ENCODE measurements at places on chromosomes 5 and 9.

DNA sequence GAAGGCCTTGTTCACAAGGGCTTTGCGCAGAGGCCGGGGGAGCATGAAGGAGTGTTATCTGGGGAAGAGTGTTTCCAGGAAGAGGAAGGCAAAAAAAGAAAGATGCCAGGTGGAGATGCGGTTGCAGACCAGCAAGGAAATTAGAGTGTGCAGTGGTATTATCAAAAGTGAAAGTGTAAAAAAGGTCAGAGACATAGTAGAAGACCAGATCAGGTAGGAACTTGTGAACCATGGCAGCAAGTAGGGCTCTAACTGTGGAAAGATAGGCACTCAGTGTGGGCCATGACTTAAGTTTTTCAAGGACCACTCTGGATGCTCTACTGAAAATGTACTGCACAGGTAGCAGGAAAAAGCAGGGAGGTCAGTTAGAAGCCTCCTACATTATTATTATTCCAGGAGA is 90.1 kb upstream of the SPOCK1 start:
- no peak for DNase-seq

- DNase-seq = no peak
Observed at GRCh38 chr9:121394292-121394691, 24.2 kb upstream of the STOM start.

- DNase-seq = no peak
Observed at GRCh38 chr5:5678909-5679308, 256.4 kb downstream of the ICE1 start.

DNA sequence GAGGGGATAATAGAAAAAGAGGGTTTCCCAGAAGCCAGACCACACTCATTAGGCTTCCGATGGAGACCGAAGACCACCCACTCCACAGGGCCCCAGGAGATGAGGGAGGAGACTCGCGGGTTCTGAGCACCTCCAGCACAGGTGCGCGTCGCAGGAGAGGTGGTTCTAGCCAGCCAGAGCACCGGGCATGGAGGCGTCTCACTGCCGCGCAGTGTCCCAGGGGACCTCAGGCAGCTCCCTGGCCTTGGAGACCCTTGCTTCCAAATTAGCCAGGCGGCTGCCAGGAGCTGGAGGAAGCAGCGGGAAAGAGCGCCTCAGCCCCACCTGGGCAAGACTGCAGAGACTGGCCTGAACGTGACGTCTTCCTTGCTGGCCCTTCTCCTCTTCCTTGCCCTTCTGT is 115.4 kb upstream of the FBXL7 start:
- no peak for DNase-seq

- no peak for DNase-seq
Observed at GRCh38 chr9:87766697-87767096, 40.8 kb downstream of the CTSL start.

GRCh38 chr9:137462396-137462985 is 3.4 kb upstream of the NSMF start:
- no peak for DNase-seq

GRCh38 chr5:166535641-166536040 is 1755.8 kb upstream of the WWC1 start:
- DNase-seq = no peak

DNA sequence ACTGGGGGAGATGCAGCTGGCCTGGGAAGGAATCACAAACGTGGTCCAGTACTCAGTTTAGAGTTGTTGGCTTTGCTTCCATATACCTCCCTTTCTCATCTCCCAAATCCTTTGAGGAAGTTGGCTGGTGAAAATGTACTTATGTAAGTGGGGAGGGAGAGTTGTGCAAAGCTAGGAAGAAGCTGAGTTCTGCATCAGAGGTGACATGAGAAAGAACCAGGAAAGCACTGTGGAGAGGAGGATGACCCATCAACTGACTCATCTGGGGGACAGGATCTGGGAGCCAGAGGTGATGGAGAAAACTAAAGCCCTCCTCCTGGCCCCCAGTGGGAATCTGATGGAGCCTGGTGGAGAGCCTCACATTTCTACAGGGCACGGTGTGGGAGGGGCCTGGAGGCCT is 16.2 kb downstream of the KCNMB1 start:
- DNase-seq = no peak

GRCh38 chr5:133698646-133699526 is 86.5 kb upstream of the FSTL4 start:
- no peak for DNase-seq

- DNase-seq = no peak
Observed at GRCh38 chr5:38403406-38403805, 145.0 kb downstream of the EGFLAM start.

- DNase-seq = no peak
Observed at GRCh38 chr5:25646421-25647341, 1001.9 kb upstream of the CDH10 start.

DNA sequence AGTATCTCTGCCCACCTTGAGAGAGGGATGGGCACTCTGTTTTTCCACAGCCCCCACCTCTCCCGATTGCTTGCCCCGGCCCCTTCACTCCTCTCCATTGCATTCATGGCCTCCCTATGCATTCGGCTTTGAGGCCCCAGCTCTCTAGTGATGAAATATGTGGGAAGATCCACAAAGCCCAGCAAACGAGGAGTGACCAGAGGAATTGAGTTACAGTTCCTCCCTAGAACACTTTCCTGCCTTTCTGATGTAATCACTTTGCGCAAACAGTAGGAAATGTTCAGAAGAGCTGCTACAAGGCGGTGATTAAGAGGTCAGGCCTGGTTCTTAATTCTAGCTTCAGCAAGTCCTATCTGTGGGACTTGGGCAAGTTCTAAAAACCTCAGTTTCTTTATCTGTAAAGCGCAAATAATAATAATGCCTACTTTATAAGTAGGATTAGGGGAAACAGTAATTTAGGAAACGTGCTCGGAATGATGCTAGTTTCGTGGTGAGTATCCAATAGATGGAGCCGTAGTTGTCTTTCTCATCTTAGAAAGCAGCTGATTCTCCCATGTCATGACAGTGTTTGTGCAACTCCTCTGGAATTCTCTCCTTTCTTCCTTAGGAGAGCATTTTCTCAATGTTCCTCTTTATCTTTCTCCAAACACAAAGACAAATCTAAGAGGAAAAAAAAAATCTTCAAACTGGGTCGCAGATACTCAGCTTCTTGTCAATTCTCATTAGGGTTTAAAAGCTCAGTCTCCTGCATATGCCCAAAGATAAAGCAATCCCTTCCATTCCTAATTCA is 99.5 kb upstream of the MSX2 start:
- no peak for DNase-seq

DNA sequence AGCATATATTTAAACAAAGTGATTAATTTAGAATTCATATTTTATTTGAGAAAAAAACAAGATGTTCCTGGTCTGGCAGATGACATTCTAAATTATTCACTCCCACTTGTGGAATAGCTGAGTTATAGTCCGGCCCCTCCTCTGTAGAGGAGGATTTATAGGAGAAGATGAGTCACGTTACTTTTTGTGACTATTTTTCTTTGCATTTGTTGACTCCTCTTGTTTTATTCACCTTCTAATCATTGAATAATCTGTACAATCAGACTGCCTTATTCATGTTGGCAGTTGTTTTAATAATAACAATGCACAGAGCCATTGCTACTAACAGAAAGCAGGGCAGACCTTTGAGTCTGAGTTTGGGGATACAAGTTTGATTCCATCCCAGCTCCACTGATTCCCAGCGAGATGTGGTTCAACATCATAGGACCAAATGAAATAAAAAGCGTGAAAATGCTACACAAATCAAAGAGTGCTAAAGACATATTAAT is 23.2 kb downstream of the DOCK8 start:
- DNase-seq = no peak

DNA sequence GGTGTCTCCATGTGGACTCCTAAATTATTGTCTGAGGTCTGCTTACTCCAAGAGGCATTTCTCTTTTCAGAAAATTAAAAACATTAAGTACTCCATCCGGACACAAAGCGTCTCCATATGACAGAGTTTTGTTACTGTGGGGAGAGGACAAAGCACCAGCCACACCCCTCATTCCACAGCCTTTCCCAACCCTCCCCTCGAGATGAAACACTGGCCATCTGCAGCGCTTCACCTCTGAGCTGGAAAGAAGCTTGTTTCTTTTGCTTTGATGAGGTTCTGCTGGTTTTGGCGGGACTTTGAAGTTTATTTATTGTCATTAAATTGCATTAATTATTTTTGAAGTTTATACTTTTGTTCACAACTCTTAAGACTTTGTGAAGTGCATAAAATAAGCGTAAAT is 27.6 kb upstream of the NKD2 start:
- no peak for DNase-seq

Data from NCI-H146 (cell line).